ENCODE measurements at places on chromosomes 16 and 17.

- no peak for DNase-seq
These were observed 74.7 kb upstream of the CIBAR2 start for GRCh38 chr16:85187002-85187401.

DNA sequence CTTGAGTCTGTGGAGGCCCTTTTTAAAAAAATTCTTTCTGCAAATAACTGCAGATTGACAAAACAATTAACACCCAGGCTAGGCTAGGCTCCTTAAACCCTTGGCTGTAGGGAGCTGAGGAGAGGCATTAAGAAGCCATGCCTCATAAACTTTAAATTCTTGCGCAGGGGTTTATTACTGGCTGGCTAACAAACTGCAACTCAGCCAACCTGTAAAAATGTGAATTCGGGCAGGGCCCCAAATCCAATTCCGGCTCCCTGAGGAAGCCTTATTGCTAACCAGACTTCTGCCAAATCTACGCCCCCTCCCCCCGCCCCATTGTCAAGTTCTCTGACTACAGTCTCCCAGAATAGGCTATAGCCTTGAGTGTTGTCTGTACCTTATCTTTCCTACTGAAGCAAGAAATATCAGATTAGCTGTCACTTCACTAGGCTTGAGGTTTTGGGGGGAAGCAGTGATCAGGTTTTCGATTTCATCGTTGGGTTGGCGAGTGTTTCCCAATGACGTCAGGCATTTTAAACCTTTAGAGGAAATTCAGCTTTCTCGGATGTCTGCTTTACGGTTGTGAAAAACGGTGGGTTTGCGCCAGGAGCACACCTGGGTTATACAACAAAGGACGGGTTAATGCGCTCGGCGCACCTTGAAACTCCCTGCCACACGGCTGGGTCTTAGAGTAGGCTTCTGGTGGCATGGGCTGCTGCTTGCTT, 2.0 kb downstream of the CDH3 start:
- DNase-seq = no peak

- no peak for DNase-seq
These were observed 17.3 kb upstream of the TBKBP1 start for GRCh38 chr17:47676510-47677165.

GRCh38 chr17:30218799-30219198, 16.7 kb downstream of the SLC6A4 start:
- DNase-seq = no peak

DNA sequence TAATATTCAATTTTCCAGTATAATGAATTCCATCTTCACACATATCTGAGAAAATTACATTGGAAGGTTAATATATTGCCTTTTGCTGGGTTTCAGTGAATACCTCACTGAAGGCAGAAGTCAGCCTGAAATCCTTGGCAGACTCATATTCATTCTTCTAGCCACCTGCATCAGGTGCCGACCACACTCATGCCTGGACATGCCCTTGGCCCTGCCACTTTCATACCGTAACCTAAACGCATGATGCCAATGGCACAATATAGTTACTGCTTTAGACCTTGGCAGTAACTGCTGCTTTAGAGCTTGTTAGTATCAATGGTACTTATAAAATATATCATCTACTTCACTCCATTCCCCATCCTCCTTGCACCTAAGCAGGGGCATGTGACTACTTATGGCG, 817.6 kb upstream of the CDH8 start:
- no peak for DNase-seq

DNA sequence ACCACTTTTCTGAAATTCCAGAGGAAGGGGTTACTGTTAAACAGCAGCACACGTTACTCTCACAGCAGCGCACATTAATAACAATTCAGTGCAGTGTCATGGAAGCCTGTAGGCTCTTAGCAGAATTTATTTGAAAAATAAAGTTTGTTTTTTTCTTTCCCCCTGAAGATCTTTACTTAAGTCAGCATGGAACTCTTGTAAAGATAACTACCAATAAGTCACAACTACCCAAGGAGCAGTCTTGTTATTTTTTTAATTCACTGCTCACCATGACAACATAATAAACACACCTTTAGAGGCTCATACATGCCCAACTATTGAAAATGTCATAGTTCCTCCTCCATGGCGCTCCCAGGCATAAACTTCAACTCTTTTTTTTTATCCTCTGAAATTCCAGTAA, 31.8 kb upstream of the PSMD7 start:
- DNase-seq = no peak
